ENCODE measurements at places on chromosomes 2 and 18.

DNA sequence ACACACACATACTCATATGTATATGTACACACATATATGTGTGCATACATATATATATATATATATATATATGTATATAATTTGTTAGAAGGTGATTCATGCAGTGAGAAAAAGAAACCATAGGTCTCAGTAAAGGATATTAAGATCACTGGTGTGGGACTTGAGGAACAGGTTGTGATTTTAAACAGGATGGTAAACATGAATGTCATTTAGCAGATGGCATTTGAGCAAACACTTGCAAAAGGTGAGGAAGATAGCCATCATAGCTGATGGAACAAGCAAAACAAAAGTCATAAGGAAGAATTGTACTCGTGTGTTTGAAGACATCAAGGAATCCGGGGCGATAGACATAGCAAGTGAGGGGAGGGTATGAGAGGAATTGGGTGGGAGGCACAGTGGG, 784.5 kb downstream of the TSN start:
- DNase-seq = no peak

DNA sequence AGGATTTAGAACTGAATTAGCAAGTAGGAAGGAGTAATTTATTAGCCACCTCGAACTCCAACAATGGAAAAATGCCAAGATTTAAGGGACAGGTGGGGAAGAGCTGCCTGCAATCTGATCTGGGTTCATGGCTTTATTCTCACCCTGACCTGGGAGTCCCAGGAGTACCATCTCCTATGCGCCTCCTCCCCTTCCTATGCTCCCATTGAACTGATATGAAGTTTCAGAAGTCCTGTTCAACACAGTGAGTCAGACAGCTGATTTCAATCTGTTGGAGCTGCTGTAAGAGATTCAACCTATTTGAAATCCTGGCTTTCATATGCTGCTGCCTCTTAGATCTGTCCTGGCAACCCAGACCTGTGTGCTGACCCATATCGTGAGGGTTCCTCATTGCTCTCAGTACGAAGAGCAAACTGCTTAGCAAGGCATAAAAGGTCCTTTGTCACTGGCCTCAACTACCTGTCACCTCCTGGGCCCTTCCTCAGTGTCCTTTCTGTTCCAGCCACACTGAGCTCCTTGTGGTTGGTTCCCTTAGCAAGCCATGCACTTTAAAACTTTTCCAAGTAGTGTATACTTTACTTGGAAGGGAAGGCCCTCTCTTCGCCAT, 15.9 kb upstream of the CD28 start:
- no peak for DNase-seq

GRCh38 chr2:20168727-20169696, 55.9 kb downstream of the SDC1 start:
- no peak for DNase-seq

GRCh38 chr18:42230636-42231035, 275.6 kb downstream of the PIK3C3 start:
- DNase-seq = no peak

GRCh38 chr2:111535404-111535803, 348.6 kb downstream of the ANAPC1 start:
- no peak for DNase-seq

DNA sequence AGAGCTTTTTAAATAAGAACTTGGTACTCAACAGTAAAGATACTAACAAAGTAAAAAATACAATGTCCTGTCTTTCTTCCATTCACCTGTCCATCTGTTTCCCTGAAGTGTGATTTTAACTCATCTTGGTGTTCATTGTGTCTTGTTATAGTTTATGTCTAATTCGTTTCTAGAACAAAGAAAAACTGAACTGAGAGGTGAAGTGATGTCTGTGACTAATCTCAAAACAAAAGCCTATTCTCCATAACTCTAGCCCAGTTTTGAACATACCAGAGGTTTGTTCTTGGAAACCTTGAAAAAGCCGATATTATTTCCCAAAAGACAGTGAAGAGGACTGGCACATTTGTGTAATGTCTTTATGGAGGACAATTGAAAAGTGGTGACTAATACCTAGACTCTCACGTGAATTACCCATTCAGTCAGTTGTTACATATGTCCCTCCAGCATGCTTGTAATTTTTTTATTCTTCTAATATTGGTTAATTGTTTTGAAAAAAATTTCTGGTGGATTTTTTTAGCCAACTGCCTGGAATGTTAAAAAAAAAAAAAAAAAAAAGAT, 725.8 kb downstream of the SATB2 start:
- DNase-seq = no peak

DNA sequence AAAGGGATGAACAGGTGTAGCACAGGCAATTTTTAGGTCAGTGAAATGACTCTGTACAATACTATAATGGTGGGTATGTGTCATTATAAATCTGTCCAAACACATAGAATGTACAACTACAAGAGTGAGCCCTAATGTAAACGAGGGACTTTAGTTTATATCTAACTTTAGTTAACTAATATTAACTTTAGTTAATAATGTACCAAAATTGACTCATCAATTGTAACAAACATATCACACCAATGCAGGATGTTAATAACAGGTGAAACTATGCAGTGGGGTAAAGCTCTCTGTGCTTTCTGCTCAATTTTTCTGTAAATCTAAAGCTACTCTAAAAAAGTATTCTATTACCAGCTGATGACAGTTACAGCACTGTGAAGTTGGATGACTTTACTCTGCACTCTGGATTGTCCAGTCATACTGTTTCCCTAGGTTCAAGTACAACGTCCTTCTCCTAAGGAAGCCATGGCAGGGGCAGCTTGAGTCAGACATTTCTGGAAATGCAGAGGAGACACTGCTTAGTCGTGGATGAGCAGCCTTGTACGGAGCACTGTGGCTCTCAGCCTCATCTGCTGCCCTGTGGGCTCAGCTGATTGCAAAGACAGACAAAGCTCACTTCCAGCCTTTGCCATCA, 26.1 kb downstream of the TGFA start:
- no peak for DNase-seq

DNA sequence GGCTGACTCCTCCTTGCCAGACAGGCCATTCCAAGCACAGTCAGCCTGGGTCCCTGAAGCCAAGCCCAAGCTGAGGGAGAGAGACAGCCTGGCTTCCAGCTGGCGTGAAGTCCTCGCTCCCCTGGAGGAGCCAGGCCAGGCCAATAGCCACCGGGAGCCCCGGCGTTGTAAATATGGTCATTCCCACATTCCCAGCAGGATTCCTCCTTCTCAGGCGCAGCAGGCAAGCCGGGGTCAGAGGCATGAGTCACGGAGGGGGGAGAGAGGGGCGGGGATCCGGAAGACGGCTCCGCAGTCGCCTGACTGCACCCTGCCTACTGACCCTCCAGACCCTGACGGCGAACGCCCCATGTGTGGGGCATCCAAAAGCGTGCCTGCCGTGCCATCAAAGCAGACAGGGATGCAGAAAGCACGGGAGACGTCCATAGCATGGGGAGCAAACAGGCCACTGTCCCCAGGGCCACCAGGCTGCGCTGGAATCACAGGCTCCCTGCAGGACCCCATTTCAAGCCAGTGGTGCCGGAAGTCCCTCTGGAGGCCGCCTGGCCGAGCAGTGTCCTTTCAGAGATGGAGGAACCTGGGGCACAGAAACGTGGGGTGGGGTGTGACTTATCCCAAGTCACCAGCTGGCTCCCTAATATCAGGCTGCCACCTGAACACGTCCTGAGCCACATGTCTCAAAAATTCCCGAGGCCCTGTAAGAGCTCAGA, 48.2 kb downstream of the TWIST2 start:
- no peak for DNase-seq

DNA sequence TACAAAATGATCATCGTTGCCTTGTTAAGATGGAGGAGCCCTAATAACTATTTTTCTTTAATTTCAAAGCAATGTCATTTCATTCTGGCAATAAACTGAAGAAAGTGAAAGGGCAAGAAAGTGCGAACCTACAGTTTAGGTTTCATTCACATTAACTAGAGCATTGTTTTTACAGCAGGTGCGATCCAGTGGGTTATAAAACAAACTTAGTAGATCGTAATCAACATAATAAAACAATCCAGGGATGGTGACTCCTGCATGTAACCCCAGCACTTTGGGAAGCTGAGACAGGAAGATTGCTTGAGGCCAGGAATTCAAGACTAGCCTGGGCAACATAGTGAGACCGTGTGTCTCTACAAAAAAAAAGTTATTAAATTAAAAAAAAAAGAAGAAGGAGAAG, 51.1 kb downstream of the AP1S3 start:
- no peak for DNase-seq

GRCh38 chr2:44789971-44790721, 151.4 kb upstream of the SIX3 start:
- DNase-seq = no peak
